ENCODE measurements at places on chromosomes 4 and X.

GRCh38 chr4:128835498-128836222 lies 26.2 kb downstream of the JADE1 start:
- DNase-seq: no peak

DNA sequence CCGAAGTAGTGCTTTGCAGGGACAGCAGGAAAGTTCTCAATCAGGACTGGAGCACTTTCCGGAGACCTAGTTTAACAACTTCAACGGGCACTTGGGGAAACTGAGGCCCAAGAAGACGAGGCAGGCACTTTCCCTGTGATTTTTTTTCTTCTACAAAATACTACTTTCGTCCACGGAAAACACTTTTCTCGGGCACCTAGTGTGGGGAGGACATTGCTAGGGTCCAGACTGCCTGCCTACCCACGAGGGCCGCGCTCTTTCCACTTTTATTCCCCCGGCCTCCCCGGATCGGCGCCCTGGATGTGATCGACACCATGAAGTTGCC lies 125.4 kb upstream of the CXorf66 start:
- DNase-seq: no peak

DNA sequence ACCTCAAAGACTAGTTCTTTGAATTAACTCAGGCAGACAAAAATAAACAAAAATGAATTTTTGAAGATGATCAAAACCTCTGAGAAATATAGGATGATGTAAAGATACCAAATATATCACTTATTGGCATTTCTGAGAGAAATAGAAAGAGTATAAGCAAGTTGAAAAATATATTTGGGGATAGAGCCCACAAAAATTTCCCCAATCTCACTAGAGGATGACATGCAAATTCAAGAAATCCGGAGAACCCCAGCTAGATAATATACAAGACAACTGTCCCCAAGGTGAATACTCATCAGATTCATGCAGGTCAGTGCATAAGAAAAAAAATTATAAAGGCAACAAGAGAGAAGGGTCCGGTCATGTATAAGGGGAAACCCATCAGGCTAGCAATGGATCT lies 129.1 kb downstream of the CXXC4 start:
- DNase-seq: no peak

DNA sequence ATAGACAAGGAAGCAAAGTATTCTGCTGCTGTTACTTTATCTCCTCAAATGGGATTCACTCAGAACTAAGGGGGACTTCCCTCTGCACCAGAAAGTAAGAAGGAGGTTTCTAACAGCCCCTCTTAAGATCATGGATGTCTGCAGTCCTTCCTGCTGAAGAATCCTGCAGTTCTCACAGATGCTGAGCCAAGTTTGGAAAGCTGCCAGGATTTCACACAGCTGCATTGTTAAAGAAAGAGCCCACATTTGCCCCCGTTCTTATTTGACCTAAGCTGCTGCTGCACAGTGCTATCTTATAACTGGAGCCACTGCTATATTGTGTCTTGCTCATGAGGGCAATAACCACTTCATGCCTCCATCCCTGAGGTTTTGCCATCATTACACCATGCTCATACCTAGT lies 81.1 kb downstream of the FAAH2 start:
- DNase-seq: no peak

DNA sequence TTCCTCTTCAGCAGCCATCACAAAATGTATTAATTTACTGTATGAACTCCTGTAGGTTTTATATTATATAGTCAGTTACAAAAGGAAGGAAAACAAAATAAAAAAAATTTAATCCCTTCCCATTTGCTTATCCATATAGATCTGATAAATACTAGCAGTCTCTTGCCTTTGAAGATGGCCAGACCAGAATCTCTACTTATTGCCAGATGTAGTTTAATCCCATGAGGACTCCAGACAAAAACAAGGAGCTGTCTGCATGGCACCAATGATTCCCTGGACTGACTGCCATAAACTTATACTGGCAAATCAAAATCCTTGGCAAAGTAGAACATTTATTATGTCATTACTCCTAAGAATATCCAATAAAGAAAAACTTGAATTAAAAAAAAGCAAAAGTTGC lies 223.3 kb upstream of the MAB21L2 start:
- peak; percentile 37 for DNase-seq

DNA sequence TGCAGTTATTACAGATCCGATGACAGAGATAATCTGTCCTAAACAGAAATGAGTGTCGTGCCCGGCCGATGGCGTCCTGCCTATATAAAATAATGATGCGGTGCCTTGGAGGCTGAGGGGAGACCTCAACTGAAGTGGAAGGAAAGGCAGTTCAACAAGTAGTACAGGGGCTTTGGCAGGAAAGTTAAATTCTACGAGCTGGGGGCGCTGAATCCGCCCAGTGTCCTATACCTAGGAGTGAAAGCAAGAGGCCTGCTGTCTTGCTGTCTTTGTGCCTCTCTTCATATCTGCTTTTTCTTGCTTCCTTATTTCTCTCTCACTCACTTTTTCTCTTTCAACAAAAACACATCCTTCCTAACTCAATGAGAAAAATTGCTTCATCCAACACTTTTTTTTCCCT lies 82.2 kb upstream of the PRPS2 start:
- DNase-seq: no peak

GRCh38 chr4:115918149-115918548 lies 804.7 kb upstream of the NDST4 start:
- DNase-seq: no peak

- DNase-seq: peak; percentile 67
These were observed 103.5 kb upstream of the NOCT start for GRCh38 chr4:138911909-138912703.

DNA sequence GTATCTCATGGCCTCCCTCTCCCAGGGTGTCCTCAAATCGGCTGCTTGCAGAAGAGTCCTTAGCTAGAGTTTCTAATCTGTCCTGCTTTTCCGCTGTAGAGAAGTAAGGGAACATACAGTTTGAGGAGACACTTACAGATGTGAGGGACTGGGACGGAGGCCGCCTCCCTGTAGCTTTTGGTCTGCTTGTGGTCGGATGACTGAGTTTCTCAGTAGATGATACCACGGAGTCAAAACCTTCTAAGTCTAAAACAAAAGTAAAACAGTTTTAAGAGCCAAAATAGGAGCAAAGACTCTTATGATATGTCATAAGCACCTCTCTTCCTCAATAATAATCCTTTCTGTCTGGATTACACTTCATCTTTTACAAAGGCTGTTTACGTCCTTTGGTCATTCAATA lies 34.5 kb upstream of the MAP3K15 start:
- no peak for DNase-seq

DNA sequence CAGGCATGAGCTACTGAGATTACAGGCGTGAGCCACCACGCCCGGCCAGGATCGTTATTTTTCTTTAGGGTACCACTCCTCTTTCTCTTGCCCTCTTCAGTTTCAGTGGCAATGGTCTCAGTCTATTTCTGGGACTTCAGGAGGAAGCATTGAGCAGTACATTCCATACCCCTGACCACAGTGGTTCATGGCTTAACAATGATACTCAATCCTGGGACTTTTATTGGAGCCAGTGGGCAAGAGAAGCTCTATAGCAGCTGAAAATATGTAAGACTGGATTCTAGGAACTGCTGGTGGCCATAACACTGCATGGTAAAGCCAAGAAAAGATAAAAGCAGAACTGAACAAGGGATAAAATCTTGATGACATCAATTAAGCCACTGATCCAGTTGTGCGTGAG lies 5.8 kb upstream of the CCNA2 start:
- DNase-seq: no peak

DNA sequence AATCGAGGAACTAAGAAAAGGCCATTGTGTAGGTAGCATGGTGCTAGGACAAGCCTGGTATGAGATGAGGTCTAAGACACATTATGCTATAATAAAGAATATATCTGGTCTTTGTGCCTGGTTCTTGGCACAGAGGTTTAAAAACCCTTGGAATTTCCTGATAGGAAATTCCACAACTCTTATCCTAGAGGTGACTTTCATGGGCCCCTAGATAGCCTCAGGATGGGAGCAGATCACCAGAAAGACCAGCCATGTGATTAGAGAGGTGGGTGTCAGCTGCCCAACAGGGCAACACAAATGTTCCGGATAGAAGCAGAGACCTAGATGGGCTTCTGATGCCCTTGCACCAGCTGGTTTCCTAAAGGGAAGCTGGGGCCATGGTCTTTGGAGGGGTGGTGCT lies 107.2 kb downstream of the SCD5 start:
- DNase-seq: no peak

GRCh38 chrX:154123241-154124219 lies 20.5 kb upstream of the OPN1LW start:
- peak; percentile 27 for DNase-seq

GRCh38 chrX:81729269-81729777 lies 527.4 kb downstream of the SH3BGRL start:
- no peak for DNase-seq

DNA sequence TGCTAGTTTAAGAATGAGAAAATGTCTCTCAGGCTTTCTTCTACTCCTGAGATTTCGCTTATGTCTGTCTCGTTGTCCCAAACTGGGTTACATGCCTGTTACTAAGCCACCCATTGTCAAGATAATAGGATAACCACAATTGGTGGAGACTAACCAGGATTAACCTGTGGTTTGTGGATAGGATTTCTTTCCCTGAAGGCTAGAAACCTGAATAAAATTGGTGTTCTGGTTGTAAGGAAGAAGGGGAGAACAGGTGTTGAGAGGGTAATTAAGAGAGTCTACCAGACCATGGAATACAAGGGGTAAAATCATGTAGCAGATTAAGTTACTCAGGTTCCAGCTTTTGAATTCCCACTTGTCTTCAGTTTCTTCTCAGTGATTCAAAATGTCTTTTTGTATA lies 225.4 kb downstream of the CPE start:
- DNase-seq: no peak

GRCh38 chr4:73780834-73781233 lies 40.5 kb downstream of the CXCL8 start:
- DNase-seq: no peak

DNA sequence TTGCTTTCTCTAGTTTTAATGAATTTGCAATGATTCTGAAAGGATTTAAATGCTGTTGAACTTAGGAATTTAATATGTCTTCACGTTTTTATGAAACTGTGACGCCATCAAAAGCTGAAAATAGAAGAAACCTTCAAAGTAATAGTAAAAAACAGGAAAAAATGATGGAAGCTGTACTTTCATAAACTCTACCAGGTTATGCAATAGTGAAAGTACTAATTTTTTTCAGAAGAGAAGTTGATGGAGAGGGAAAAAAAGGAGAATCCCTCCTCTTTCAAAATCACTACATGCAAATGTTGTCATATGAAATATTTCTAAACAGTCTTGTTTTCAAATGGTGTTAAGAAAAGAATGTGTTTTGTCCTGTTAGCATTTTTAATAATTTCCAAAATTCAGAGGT lies 73.6 kb downstream of the ZNF330 start:
- DNase-seq: no peak

DNA sequence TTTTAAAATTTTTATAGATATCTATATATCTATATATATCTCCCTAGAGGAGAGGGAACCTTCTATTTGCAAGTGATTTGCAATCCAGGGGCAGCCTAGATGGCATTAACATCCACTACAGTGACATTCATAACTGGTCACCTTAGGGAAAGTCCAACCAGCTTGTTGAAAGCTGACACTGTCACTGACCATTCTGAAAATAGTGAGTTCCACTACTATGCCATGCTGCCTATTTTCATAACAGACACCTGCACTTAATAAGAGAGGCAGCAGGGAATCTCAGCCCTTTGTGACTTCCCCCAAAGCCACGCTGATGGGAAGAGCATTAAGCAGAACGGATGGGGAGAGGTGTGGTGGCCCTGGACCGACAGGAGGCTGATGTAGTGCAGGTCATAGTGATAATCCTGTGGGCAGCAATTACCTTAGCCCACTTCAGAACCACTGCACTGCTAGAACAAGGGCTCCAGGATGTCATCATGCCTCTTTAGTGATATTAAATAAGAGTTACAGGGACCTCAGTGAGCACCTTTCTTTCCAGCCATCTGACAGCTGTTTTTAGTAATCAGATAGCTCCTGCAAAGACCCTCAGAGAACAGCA lies 51.3 kb downstream of the GPRIN3 start:
- no peak for DNase-seq

GRCh38 chr4:97942137-97942536 lies 201.1 kb downstream of the STPG2 start:
- DNase-seq: no peak

DNA sequence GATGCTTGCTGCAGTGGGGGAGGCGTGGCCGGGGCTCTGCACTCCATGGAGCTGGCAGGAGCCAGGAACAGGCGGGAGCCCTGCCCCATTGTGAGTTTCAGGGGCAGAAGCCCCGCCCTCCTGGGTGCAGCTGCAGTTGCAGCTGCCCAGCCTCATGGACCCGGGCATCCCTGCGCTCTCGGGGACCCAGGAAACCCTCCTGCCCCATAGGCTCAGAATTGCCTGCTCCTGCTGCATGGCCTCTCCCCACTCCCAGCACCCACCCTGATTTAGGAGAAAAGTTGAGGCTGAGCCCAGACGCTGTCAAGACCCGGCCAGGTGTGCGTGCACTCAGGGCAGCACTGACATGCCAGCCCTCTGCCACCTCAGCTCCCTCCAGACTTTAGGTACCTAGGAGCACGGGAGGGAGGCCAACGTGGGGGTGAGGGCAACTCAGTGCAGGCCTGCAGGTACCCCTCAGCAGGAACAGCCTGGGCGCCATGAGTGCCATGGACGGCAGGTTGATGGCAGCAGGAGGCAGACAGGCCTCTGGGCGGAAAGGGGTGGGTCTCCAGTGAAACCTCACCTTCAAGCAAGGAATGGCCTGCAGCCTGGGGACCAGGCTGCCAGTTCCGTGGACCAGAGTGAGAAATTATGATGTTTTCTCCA lies 67.2 kb upstream of the MAGEB2 start:
- no peak for DNase-seq

- no peak for DNase-seq
These were observed 2.2 kb upstream of the DCUN1D4 start for GRCh38 chr4:51840781-51841180.

DNA sequence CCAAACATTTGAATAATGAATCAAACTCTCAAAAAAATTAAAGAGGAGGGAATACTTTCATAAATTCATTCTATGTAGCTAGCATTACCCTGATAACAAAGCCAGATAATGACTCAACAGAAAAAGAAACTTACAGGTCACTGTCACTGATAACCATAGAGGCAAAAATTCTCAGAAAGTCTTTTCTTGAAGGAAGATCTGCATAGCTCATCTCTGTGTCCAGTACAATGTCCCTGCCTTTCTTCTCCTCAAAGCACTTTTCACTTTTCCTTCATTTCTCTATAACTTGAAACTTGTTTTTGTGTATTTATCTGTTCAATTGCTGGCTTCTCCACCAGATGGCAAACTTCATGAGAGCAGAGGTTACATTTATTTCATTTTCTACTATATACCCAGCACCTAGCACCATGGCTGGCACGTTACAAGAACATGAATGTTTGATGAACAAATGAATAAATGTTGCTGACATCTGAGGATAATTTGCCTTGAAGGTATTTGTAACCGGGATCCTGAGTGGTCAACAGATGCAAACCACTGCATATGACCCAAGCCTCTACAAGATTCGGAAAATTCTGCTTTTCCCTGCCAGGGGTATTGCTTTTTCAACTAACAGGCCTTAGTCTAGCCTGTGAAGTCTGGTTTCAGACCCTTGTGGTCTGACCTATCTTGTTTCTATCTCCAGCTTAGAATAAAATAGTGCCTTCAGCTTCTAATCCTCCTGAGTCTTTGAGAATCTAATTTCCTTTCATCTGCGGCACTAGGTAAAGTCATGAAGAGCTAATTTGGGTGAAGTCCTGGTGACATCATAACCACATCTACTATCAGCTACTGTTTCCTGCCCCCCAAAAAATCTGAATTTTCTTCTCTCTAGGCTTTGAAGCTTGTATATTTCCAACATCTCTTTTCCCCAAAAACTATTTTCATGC lies 52.5 kb upstream of the ANTXR2 start:
- DNase-seq: no peak

- DNase-seq: no peak
These were observed 44.7 kb upstream of the MED14 start for GRCh38 chrX:40780082-40780481.

- DNase-seq: no peak
These were observed 131.2 kb downstream of the TRIML1 start for GRCh38 chr4:188270273-188271069.
